SK-N-MC (cell line): ENCODE measurements at places on chromosomes 7 and 10.

DNA sequence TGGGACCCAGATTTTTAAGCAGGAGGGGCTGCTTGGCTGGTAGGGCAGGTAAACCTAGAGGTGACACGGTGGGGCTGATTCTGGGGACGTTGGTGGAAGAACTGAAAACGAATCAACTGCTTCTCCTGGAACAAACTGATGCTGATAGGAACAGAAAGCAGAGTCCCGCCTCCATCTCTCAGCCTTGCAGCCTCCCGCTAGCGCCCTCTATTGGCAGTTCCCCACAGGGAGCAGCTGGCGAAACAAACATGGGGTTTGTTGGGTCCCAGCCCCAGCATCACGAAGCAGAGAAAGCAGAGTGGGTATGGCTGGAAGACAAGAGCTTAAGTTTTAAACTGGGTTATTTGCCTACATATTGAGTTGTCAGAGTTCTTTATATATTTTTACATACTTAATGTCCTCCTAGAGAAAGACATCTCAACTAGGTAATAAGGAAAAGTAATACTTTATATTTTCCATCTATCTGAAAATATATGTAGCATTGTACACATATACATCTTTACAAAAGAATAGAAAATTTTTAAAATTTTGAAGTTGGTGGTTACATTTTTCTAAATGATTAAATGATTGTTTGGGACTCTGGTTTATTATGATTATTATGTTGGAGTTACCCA, 42.3 kb upstream of the FOXI2 start:
- DNase-seq: no peak

DNA sequence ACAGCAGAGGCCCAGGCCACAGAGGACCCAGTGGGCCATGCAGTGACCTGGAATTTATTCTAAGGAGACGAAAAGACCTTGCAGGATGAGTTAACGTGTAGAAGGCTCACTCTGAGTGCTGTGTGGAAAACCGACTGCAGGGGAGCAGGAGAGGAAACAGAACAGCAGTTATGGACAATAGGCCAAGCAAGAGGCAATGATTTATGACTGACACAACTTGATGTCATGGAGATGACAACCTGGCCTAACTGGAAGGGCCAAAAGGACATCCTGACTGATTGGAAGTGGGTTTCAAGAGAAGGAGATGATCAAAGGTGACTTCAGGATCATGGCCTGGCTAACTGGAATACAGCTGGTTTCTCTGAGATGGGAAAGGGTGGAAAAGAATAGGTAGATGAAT, 70.2 kb upstream of the RAPGEF5 start:
- no peak for DNase-seq

DNA sequence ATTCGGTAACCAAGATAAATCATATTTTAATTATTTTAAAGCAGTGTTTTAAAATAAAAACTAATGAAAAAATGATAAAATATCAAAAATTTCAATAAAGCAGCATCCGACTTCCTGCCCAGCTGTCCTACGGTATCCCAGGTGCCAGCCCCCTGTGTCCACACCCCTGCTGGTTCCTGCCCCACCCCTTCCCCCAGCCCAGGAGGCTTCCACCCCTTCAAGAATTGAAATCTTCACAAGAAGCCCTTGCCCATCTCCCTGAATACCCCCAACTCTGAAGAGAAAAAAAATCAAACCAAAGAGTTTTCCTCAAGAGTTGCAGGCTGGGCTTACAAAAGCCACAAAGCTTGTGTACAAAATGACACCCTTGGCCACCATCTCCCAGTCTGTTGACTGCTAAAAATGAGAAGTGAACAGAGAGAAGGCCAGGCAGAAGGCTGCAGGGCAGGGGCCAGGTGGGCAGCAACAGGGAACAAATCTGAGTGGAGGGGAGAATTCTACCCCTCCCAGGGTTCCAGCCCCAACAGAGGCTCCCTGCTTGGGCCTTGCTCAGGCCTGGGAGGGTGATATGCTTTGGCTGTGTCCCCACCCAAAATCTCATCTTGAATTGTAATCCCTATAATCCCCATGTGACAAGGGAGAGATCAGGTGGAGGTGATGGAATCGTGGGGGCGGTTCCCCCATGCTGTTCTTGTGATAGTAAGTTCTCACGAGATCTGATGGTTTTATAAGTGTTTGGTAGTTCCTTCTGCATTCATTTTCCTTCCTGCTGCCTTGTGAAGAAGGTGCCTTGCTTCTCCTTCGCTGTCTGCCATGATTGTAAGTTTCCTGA, 14.5 kb downstream of the GPRIN2 start:
- DNase-seq: no peak

DNA sequence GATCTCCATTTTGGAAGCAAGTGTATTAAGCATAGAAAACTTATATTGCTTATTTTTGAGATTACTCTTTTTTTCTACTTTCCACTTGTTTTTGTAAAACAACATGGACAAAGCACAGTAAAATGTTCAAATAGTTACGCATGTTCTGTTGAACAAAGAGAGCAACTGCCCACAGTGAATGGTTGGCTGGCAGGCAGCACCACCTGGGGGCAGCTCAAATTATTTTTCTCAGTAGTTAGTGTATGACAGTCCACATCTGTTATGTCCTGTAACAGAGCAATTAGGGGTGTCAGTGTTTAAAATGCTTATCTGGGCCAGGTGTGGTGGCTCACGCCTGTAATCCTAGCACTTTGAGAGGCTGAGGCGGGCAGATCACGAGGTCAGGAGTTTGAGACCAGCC, 46.1 kb upstream of the CACUL1 start:
- no peak for DNase-seq

- DNase-seq: no peak
Observed at GRCh38 chr10:6083523-6084475, 5.0 kb upstream of the RBM17 start.

- DNase-seq: no peak
Observed at GRCh38 chr7:107051376-107051775, 6.9 kb downstream of the PRKAR2B start.

DNA sequence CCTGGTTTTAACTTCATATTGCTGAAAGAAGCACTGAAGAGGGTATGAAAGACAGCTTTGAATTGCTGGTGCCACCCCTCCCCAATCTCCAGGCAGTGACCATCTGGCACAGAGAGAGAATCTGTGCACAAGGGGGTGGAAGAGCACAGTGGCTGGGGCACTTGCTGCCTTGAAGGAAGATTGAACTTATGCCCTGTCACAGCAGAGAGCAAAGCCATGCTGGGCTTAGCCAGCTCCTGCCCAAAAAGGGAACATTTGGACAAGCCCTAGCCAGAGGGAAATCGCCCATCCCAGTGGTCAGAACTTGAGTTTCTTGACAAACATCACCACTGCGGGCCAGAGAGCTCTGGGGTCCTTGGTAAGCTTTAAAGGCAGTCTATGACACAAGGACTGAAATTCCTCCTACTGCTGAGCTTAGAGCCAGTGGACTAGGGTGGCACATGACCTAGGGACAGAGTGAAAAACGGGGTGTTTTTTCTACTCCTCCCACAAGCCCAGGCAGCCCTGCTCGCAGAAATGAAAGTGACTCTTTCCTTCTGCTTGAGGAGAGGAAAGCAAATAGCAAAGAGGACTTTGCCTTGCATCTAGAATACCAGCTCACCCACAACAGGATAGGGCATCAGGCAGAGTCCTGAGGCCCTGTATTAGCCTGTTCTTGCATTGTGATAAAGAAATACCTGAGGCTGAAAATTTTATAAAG, 257.2 kb downstream of the CTNNA3 start:
- no peak for DNase-seq

DNA sequence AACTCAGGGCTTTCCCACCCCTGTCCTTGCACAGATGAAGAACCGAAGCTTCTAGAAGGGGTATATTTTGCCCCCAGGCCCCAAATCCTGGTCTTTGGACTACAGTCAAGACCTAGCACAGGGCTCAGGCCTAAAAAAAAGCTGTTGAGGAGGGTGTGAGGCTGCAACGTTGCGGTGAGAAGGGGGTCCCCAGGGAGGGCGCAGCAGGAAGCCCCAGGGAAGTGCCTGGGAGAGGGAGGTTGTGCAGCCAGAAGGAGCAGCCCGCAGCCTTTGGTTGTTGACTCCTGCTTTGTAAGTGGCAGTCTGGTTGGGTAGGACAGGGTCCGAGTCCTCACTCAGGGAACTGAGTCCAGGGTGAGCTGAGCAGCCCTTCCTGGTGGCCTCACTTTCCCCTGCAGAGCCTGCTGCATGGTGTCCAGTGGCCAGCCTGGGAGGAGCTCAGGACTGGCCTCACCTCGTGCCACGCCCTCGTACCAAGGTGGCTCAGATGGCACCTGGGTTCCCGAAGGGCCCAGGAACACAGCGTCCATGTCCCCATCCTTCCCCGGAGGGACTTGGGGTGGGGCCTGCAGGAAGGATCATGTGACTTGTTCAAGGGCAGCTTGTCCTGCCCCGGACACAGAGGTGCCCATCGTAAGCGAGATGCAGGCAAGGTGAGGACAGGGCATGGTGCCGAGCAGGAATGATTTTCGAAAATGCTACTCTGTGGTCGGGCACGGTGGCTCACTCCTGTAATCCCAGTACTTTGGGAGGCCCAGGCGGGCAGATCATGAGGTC, 166.4 kb upstream of the TNRC18 start:
- DNase-seq: no peak

- no peak for DNase-seq
Observed at GRCh38 chr10:79129361-79129997, 60.7 kb downstream of the ZMIZ1 start.

DNA sequence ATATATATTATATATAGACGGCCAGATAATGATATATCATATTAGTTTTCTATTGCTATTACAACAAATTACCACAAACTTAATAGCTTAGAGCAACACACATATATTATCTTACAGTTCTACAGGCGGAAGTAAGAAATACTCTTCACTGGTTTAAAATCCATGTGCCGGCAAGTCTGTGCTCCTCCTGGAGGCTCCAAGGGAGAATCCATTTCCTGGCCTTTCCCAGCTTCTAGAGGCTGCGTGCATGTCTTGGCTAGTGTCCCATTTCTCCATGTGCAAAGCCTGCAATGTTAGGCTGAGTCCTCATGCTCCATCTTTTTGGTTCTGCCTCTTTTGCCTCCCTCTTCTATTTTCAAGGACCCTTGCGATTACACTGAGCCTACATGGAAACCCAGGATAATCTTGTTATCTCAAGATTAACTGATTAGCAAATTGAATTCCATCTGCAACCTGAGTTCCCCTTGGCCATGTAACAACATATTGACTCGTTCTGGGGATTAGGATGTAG, 23.9 kb upstream of the PNLIPRP3 start:
- DNase-seq: no peak

GRCh38 chr10:3105166-3105565, 37.8 kb downstream of the PFKP start:
- DNase-seq: no peak

- DNase-seq: no peak
Observed at GRCh38 chr7:9945857-9946256, 1027.8 kb upstream of the PHF14 start.

GRCh38 chr7:17305387-17306171, 7.1 kb downstream of the AHR start:
- DNase-seq: no peak

DNA sequence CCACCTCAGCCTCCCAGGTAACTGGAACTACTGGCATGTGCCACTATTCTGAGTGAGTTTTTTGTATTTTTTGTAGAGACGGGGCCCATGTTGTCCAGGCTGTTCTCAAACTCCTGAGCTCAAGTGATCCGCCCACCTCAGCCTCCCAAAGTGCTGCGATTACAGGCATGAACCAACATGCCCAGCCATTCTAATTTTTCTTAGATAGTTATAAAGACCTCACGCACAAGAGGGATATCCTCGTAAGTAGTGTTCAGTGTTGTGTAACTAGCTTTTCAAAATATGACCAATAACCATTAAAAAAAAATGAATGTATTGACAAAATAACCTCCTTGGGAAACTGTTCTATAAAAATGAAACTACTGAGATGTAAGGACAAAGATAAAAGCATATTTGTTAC, 90.5 kb upstream of the FERD3L start:
- no peak for DNase-seq

- no peak for DNase-seq
Observed at GRCh38 chr7:39306016-39306570, 260.1 kb upstream of the YAE1 start.

GRCh38 chr10:127976701-127977356, 69.9 kb downstream of the PTPRE start:
- DNase-seq: no peak

- no peak for DNase-seq
Observed at GRCh38 chr7:28815369-28815927, 142.7 kb downstream of the TRIL start.

GRCh38 chr10:95745501-95745900, 10.5 kb upstream of the ENTPD1 start:
- DNase-seq: no peak

GRCh38 chr7:123323689-123324088, 123.9 kb upstream of the SLC13A1 start:
- DNase-seq: no peak

DNA sequence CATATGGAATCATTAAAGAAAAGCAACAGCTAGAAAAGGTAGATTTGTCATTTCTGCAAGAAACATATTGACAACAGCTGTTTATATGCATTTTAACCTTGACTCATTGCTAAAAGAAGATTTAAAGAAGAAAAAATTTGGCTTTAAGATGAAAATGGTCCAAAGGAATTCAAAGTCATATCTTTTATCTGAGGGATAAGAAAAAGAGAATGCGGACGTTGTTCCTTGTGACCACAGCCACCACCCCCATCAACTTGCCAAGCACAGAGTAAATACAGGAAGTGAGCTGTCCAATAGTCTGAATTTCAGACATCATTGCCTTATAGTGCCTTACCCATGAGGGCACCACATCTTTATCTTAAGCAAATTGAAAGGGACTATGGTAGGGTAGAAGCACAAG, 7.3 kb upstream of the CRPPA start:
- no peak for DNase-seq

GRCh38 chr10:102596506-102596971, 47.7 kb upstream of the TRIM8 start:
- no peak for DNase-seq

- DNase-seq: no peak
Observed at GRCh38 chr7:23685731-23686130, 5.7 kb downstream of the FAM221A start.

GRCh38 chr7:150396851-150397260, 17.7 kb downstream of the ZNF775 start:
- DNase-seq: no peak

DNA sequence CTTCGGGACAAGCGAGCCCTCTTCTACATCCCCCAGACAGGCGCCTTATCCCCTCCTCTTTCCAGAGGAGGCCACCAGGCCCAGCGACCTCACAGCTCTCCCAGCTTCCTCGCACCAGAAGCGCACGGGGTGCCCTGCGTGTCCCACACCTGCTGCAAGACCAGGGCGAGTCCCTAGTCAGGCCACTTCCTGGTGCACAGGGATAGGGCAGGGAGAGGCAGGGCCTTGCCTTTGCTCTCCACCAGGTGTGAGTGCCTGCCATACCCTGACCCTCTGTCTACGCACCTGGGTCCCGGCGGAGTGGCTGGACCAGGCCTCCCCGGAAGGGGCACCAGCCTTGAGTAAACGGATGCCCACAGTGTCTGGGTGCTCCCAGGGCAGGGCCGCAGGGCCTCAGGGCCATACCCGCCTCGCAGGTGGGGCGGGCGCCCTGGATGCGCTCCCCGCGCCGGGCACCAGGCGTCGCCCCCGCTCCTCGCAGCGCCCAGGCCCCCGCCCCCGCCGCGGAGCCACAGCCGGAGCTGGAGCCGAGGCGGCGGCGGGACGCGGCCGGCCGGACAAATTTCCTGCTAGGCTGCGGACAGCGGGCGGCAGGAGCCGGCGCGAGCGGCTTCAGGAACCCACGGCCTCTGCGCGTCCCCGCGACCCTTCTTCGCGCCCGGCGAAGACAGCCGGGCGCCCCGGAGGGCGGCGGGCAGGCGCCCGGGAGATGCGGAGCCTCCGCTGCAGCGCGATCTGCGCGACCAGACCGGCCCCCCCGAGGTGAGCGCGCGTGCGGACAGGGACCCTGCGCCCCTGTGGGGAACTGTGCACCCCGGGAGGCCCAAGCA, at the start of gene PTPRE:
Gene PTPRE, plus strand, starts transcription at position 556 of the 830 bp plus-strand sequence. CDS start 133,779 bp downstream, outside the sequence.
- DNase-seq: no peak

- no peak for DNase-seq
Observed at GRCh38 chr10:86520871-86521677, 518 bp downstream of the WAPL start.
